WTC11 (cell line): ENCODE measurements at places on chromosomes 4 and X. TPM values are rescaled to one million over a fixed set of nuclear protein-coding genes. Genes with fewer than 3 reads are reported as not detected.

DNA sequence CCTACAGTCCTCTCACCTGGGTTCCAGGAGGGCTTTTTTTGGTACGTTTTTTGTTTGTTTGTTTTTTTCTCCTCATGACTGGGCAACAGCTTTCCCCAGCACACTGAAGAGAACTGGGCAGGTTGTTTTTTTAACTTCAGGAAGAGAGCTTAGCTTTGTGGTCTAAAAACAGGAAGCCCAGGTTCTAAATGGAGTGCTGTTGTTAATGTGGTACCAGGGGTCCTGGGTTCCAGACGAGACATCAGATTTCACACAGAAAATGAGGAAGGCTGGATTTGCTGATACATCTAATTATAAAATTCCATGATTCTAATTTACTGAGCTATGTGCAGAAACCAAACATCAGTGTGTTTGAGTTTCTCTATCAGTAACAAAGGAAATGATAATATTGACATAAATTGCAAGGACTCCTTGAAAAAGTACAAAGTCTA, 4.2 kb downstream of the MYOZ2 start:
- no peak for DNase-seq

DNA sequence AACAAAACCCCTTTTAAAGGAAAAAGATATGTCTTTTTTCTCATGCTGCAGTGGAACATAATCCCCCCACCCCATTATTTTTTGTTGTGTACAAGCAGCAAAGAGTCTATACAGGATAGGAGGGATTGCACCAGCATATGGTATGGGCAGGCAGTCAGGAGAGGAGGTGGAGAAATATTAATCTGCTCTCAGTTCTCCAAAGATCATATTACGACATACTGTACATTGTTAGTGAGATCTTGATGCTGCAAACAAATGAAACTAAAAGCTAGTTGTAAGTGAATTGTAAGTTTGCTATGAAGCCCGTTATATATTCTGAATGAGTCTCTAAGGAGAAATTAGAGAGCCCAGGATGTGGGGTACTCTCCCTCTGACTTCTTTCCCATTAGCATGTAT, 75.3 kb downstream of the RAPGEF2 start:
- DNase-seq: no peak

DNA sequence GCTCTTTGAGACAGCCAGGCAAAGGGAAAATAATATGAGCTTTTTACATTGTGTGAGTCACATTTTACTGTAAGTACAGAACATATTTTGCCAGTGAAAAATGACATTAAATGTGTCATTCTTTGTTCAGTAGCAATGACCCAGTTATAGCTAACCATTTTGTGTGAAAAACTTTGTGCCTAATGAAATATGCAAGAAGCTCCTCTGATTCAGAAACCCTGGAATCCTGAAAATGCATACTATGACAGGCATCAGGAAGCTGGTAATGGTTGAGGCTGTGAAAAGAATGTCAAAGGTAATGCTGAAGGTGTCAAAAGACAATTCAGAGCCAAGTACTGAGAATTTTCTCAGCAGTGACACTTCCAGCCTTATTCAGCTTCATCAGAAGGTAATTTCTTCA, 549.5 kb upstream of the SMIM31 start:
- no peak for DNase-seq

DNA sequence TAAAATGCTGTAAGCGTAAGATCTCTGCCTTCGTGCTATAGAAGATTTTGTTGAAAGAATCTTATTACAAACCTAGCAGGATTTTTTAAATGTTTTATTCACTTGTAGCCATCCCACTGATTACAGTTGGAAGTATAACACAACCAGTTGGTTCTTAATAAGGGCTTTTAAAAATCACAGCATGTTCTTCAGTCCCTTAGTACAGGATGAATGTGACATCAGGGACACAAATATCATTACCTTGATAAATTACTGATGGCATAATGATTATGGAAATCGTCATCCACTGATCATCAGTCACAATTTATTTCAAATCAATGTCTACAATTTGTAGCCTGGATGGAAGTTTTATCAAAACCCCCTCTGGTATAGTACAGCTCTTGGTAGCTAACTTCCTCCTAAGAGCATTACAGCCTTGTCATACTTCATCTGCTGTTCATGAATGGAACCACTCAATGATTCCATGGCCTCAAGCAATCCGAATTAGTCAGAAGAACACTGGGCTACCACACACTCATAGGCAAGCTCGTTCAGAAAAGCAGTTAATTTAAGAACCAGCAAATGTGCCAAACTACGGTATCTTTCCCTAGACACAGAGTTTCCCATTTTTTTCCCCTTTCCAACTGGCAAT, 389.2 kb upstream of the TENM3 start:
- DNase-seq: no peak

- no peak for DNase-seq
Observed at GRCh38 chr4:61786211-61786610, 586.1 kb downstream of the ADGRL3 start.

DNA sequence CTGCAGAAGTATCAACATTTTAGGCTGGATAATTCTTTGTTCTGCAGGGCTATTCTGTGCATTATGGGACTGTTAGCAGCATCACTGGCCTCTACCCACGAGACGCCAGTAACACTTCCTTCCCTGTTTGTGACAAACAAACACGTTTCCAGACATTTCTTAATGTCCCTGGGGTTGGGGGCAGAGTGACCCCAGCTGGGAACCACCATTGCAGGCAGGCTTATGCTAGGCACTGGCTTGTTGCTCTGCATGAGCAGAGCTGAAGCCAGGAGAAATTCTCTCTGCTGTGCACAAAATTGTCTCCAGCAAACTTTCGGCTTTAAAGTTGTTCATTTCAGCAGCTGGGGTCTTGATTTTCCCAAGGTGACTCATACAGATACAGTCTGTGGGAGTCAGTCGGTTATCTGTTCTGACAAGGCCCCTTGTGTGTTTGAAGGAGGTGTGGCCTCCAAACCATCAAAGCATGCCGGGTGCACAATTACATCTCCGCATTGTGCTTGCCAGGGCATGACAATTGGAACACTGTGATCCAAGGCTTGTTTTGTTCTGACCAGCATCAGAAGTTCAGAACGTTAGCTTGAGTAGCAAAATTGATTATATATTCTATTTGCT, 156.4 kb upstream of the BOD1L1 start:
- no peak for DNase-seq

DNA sequence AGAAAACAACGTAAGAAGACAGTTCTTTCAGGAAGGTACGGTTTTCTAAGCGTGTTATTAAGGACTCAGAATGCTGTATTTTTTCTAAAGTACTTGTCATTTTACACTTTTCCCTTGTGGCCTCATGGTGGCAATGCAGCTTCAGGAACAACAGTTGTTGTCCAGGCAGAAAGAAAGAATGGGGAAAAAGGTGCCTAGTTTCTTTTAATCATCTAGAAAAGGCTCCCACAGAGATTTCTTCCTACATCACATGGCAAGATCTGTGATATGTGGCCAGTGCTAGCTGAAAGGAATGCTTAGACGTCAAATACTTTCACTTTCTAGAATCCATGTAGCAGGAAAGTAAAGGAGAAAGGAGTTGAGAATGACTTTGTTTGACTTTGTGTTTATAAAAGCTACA, 49.0 kb upstream of the TRAM1L1 start:
- DNase-seq: peak; percentile 17

DNA sequence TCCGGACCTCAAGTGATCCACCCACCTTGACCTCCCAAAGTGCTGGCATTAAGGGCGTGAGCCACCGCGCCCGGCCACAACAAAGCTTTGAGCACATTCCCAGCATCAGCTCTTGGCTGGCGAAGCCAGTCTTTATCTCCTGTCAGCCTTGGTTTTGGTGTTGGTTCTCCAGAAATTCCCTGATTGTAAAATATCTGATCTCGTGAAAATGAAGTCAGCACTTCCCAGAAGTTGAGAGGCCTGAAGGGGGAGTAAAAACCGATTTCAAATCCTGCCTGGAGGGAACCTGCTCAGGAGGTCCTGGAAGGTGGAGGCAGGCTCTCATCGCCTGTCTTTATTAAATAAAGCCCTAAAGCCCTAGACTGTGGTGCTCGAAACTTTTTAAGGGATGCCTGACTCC, 33.6 kb downstream of the PTTG2 start:
- no peak for DNase-seq

DNA sequence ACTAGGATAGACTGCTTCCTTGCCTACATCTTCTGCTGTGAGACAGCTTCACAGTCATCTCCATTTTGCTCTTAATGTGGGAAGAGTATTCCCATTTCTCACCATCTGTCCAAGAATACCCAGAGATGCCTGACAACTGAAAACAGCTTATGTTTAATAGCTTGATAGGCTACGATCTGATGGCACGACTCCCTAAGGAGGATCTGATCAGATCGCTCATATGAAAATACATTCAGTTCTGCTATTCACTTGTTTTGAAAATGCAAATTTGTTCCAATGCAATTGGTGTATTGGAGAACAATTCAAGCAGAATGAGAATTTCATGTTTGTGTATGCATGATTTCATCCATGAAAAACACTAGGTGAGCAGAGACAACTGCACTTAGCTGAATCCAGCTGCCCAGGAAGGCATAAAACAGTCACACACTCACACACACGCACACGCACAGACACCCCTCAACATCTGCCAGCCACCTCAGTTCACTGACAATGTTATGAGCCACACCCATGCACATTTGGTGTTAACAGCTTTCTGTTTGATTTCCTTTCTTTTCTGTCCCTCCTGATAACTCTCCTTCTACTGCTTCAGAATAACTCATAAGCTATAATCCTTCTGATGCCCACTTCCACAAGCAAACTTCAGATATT, 29.6 kb downstream of the TRIML1 start:
- no peak for DNase-seq

GRCh38 chr4:141870152-141870551, 233.8 kb downstream of the IL15 start:
- DNase-seq: no peak

DNA sequence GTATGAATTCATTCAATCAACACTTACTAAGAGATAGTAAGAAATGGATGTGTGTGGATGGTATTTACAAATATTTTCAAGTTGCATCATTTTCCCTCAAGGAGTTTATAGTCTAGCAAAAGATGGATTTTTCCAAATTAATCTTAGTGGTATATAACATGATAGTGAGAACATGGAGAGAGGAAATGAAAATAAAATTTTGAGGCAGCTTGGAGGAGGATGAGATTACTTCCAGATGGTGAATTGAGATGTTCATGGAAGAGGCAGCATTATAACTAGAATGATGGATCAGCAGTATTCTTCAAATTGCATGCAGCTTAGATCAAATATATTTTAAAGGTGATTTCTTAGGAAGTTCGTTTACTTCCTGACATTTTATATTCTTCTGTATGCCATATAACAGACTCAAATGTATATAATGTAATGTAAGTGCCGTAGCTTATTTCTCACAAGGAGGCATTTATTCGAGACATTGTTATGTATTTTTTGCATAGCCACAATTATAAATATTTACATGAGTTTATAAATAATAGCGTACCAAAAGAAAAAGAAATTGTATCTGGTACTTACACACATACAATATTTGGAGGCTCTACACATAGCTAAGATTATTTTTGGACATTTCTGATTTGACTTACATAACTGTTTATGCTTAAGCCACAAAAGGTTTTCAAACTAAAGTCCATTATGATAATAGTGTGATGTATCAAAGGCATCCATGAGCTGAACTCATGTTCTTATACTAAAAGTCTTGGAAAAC, 439.4 kb downstream of the SPRY1 start:
- DNase-seq: no peak

DNA sequence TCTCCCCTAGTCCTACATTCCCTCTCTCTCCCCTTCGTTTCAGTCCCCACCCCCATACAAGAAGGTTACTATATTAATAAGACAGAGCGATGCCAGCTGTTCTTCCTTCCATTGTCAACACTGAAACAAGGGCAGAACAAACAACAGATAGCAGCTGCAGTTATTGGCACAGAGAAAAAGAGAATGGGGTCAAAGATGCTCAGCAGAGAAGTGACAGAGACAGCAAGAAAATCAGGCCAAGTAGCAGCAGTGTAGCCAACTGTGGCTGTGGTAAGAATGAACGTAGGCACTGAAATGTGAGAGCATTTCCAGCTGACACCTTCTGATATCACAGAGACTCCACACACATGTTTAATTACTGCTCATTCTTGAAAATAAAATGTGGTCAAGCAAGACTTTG, 641.8 kb downstream of the FSTL5 start:
- DNase-seq: no peak

Gene IL13RA2
- not detected in 3 replicates for total RNA-seq

Gene PPEF2
- total RNA-seq: 0.16 TPM in 1 of 3 replicates, not detected in the others

Gene CXCL8
- not detected in 3 replicates for total RNA-seq

Gene MAGEA2
- total RNA-seq: 6.7 to 14.0 TPM (median 9.2 TPM) in 3 replicates
